Muscle of arm (tissue), 14 donors: ENCODE measurements at places on chromosomes 5 and 9.

DNA sequence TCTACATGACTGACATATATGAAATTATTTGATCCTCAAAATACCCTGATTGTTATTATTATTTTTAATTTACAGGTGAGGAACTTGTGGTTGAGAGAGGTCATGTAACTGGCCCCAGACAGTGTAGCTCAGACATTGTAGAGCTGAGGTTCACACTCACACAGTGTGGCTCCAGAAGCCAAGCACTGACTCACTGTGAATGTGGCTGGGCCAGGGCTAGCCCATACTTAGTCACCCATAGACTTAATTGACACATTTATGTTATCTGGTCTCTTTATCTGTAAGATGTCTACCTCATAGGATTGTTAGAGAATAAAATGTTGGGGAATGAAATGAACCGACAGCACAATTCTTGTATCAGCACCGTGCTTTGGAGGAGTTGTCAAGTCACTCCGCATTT is 24.9 kb upstream of the CCDC112 start:
- no peak for DNase-seq

DNA sequence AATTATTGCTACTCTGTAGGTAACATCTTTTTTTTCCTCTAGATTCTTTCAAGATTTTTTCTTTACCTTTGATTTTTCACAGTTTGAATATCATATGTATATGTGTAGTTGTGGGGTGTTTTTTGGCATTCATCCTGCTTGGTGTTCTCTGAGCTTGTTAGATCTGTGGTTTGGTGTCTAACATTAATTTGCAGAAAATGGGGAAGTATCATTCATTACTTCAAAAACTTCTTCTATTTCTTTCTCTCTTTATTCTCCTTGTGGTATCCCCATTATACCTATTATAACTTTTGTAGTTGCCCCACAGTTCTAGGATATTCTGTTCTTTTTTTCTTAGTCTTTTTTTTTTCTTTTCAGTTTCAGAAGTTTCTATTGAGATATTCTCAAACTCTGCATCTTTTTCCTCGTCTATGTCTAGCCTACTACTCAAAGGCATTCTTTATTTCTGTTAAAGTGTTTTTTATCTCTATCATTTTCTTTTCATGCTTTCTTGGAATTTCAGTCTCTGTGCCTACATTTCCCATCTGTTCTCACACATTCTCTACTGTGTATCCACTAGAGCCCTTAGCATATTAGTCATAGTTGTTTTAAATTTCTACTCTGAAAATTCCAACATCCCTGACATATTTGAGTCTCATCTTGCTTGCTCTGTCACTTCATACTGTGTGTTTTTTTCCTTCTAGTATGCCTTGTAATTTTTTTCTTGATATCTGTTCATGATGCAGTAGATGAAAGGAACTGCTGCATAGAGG is 60.1 kb upstream of the GNA14 start:
- DNase-seq: no peak

- no peak for DNase-seq
Measured at GRCh38 chr9:129458663-129459546, 162.0 kb downstream of the C9orf50 start.

GRCh38 chr9:110980261-110980660 is 58.0 kb downstream of the LPAR1 start:
- DNase-seq: no peak

DNA sequence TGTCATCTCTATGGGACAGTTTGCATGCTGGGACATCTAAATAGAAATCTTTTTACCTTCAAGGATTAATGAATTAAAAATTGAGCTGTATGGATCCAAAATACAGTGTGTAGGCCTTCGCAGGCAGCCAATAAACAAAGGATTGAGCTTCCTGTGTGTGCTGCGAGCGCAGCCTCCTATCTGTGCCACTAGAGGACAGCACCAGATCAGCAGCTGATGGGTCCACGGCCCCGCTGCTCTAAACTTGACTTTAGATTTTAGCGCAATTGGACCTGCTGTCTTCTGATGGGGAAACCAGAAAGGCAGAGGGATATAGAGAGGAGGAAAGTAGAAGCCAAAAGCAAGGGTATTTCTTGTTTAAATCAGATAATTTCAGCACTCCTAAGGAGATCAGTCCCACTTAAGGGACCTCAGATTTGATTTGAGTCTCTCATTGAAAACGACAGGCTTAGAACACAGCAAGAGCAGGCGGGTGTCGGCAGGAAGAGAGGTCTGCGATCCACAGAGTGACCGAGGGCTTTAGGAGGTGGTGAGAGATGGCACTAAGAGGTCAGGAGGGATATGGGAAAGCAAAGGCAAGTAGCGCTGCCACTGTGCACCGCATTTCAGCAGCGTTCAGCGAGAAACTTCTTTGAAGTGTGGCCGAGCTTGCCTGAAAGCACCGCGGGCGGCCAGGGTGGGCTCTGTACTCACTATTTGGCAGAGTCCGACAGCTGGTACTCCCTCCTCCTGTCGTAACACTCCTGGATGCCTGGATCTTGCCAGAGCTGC is 214.3 kb downstream of the GNA14 start:
- peak; percentile 78 for DNase-seq

DNA sequence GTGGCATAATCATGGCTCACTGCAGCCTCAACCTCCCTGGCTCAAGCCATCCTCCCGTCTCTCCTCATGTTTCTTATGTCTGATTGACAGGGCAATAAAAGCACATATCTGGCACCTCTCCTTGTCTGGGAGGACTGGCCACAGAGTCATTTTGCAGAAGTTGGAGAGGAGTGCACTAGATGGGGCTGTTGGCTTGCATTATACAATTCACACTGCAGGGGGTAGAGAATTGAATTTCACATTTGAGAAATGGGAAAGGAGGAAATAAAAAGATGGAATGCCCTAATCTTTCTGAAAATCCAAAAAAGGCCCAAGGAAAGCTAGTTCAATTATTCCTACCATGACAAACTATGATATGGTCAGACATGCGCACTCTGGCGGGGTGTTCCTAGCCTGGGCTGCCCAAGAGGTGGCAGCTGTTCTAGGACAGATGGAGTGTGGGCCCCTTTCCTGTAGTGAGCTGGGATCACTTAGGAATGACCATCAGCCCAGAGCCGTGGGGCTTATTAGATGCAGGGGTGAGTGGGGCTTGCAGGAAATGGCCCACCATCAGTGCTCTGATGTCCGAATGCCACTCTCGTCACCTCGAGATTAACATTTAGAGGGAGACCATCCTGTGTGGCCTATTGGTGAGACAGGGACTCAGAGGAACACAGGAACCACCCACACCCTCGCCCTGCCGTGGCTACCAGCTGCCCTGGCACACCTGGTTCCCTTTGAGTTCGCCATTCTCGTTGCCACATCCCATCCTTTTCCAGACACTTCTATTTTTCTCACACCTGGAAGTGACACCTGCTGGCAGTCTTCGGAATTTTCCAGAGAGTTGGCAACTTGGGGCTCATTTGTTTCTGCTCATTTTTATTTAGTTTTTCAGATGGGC is 21.8 kb upstream of the ANKRD18A start:
- peak; percentile 43 for DNase-seq

DNA sequence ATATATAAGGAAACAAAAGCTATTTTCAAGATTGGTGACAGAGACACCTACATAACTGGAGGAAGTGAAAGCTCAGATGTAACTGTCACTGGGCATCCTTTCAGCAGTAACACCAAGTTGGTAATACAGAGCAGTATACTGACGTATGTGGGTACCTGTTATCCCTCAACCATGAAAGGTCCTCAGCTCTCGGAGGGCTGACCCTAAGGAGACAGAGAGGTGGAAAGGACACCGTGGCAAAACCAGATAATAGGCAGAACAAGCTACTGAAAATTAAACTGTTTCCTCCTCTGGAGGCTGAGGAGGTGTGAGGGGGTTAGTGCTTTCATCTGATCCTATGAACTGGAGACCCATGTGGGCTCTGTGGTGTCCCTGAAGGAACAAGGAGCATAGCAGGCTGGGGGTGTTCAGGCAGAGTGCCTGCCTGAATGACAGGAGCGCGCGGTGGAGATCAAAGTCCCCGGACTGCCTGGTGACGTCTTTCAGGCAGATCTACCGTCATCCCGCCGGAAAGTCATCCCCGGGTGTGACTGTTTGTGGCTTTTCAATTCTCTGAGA is 130.2 kb upstream of the FSTL4 start:
- DNase-seq: no peak

- no peak for DNase-seq
Measured at GRCh38 chr5:59521476-59521875, 372.1 kb downstream of the PDE4D start.

DNA sequence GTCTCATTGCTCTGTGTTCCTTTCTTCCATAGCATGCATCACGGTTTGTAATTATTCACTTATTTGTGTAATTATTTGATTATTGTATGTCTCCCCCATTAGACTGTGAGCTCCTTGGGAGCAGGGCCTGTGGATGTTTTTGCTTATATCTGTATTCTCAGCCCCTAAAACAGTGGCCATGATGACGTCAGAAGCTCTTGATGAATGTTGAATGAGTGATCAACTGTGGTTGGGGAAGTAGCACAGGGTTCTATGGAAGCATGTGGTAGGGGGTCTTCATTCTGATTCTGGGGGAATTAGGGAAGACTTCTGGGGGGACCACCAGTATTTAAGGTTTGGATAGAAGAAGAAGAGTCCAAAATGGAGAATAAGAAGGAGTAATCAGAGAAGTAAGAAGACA is 6.0 kb downstream of the DNAI1 start:
- no peak for DNase-seq

GRCh38 chr9:95778957-95779356 is 96.5 kb upstream of the ERCC6L2 start:
- no peak for DNase-seq

DNA sequence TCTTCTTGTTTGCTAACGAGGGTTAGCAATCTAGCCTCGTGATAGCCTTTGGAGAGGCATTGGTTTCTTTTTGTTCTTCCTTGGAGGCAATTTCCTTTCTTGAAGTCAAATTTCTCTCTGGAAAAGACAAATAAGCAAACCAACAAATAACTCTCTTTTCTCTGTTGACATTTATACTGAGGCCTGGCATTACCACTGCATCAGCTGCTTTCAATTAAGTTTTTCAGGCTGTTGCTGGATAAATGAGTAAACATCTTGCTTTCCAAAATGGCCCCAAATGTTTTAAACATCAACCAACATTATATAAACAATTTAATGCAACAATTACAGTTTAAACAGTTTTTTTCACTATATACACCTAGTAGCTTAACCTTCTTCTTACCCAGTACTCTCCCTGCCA is 264.4 kb downstream of the HTR1A start:
- DNase-seq: no peak

GRCh38 chr5:55668356-55668755 is 43.8 kb downstream of the SLC38A9 start:
- no peak for DNase-seq

- no peak for DNase-seq
Measured at GRCh38 chr5:206406-206805, 11.5 kb downstream of the CCDC127 start.

DNA sequence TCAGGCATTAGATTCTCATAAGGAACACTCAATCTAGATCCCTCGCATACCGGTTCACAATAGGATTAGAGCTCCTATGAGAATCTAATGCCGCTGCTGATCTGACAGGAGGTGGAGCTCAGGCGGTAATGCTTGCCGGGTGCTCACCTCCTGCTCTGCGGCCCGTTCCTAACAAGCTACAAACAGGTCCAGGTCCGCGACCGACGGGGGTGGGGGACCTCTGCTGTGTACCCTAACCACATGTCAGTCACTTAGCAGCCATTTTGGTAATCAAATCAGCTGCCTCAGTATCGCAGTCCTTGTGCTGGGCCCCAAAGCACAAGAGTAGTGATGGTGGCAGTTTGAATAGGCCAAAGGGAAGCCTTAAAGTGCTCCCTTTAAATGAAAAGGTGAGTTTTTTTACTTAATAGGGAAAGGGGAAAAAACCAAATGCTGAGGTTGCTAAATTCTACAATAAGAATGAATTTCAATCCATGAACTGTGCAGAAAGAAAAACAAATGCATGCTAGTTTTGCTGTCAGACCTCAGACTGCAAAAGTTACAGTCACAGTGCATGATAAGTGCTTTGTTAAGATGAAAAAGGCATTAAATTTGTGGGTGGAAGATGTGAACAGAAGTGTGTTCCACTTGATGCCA is 67.0 kb upstream of the TNPO1 start:
- no peak for DNase-seq

GRCh38 chr9:114214686-114215414 is 59.5 kb downstream of the COL27A1 start:
- no peak for DNase-seq

DNA sequence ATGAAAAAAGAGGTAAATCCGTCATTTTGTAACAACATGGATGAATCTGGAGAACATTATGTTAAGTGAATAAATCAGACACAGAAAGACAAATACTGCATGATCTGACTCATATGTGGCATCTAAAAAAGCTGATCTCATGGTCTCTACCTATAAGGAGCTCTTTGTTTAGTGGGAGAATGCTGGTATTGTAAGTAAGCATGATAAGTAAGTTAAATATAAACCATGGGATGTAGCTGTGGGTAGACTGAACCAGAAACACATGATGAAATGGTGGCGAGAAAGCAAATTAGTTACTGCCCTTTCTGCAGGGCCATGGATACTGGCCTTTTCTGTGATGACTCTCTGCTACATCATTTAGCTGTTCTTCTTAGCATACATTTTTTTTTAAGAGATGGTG is 66.4 kb upstream of the RUSC2 start:
- no peak for DNase-seq

DNA sequence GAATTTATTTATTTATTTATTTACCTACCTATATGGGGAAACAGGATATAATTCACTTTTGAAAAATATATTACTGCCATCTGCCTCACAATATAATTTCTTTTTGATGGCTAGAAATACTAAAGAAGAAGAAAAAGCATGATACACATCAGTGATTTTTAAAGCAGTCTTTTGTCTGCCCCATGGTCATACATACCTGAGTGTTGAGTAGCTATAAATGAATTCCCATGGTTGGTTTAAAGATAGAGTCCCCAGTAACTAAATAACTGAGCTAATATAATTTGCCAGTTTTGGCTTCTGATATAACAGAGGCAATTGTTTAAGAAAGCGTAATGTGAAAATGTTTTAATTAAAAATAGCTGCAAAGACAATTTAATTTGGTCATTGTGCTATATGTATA is 447.8 kb downstream of the PDE4D start:
- DNase-seq: no peak

- DNase-seq: no peak
Measured at GRCh38 chr5:93422652-93423280, 158.3 kb downstream of the NR2F1-AS1 start.

GRCh38 chr9:108643731-108644510 is 211.9 kb downstream of the ACTL7B start:
- DNase-seq: no peak

DNA sequence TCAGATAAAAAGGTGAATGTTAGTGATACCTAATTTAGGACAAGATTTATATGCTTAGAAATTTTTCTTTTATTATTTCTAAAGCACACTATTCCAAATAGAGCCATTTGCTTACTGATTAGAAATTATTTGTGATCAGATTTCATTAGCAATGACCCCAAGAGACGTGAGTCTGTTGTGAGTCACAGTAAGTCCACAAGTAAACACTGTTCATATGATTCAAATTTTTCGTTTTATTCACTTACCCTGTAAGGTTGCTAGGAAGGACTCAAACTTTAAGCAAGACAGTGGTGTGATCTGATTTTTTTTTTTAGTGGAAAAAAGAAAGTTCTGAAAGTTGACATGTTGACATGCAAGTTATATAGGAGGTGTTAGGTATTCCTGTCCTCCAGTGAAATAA is 1.2 kb downstream of the CARD6 start:
- DNase-seq: no peak
